Right renal pelvis (tissue), 4 donors: ENCODE measurements at places on chromosomes 2 and 18.

- DNase-seq = no peak
Observed at GRCh38 chr2:195659114-195659513, 2.1 kb downstream of the SLC39A10 start.

- no peak for DNase-seq
Observed at GRCh38 chr2:109128616-109129355, at the start of gene SH3RF3. Gene SH3RF3 (plus strand): TSS chr2:109129205.

DNA sequence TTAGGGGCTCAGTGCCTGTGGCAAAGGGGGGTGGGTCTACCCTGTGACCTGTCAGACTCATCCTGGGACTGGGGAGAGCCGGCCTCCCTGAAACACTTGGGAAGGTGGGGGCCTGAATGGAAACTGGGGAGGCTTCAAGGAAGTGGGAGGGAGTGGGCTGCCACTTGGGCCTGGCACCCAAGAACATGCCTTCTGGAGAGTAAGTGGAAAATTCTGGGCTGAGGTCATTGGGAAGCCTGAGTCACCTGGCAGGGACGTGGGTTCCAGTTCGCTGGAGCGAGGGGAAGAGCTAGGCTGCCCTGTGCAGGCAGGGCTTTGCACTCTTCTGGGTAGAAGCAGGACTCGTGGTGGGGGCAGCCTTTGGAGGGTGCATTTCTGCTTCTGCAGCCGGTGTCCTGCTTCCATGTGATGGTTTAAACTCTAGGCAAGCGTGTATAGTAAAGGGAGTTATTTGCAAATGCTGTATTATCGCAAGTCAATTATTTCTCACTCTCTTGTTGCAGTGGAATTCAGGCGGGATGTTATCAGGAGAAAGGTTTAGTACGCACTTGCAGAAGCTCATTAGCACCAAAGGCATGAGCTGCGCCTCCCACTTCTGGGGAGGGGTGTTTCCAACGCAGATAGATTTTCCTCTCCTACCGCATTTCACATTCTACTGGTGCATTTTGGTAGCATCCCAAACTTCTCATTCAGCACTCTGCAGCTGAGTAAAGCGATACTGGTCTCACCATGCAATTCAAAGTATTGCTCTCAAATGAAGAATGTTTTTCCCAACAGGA, 3.8 kb downstream of the LRRFIP1 start:
- no peak for DNase-seq

GRCh38 chr2:233535271-233535670, 31.3 kb downstream of the USP40 start:
- no peak for DNase-seq

GRCh38 chr2:58289029-58289428, 47.9 kb upstream of the FANCL start:
- DNase-seq = no peak

DNA sequence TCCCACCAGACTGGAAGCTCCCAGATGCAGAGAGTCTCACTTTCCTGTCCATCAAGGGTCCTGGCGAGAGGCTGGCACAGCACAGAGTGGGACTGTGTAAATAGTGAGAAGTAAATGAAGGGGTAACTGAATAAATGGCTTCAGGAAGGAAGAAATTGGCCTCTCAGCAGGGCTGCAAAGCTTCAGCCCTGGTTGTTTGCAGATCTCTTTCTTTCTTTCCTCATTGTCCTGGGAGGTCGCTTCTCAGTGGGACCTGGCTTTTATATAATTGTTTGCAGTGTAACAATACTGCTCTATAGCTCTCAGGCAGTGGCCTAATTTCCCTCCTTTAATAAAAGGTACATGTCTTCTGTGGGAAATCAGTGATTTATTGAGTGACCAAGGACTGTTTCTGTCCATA, 74.9 kb upstream of the GPR45 start:
- no peak for DNase-seq

DNA sequence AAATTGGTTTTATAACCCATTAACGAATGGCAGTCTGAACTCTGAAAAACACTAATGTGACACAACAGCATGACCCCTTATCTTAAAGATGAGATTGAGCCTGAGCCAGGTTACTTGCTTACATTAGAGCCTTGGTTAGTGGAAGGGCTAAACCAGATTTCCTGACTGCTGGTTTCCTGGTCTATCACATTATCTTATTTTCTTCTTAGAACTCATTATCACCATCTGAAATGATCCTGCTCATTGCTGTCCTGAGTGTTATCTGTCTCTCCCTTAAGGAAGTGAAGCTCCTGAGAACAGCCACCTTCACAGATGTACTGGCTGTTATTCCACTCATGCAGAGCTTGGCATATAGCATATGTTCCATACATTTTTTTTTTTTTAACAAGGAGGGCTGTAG, 9.0 kb upstream of the NRP2 start:
- DNase-seq = no peak

- no peak for DNase-seq
Observed at GRCh38 chr18:48106976-48107781, 176.7 kb upstream of the SMAD2 start.

- no peak for DNase-seq
Observed at GRCh38 chr2:53509831-53510388, 257.7 kb upstream of the CHAC2 start.

- no peak for DNase-seq
Observed at GRCh38 chr2:8847400-8847799, 10.0 kb upstream of the KIDINS220 start.

- DNase-seq = no peak
Observed at GRCh38 chr2:162069267-162069903, 4.6 kb downstream of the DPP4 start.

DNA sequence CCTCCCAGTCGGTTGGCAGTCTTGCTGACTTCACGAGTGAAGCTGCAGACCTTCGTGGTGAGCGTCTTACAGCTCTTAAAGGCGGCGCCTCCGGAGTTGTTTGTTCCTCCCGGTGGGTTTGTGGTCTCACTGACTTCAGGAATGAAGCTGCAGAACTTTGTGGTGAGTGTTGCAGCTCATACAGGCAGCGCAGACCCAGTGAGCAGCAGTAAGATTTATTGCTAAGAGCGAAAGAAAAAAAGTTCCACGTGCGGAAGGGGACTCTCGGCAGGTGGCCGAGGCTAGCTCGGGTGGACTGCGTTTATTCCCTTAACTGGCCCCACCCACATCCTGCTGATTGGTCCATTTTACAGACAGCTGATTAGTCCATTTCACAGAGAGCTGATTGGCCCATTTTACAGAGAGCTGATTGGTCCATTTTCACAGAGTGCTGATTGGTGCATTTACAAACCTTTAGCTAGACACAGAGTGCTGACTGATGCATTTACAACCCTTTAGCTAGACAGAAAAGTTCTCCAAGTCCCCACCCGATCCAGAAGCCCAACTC, 240.3 kb downstream of the LRATD1 start:
- no peak for DNase-seq

DNA sequence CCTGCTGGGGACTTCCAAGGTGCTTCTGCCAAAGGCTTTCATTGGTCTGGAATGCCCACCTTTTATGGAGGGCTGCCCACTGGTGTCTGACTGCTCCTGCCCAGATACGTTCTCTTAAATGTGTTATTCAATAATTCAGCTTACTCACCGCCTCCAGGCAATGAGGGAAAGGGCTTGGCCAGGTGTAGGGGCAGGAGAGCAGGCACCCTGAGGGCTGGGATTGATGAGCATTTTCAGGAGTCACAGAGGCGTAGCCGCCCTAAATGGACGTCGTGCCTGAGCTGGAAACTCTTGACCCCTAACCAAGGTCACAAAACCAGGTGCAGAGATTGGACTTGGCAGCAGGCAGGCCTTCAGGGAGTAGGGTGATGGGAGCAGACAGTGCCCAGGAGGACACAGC, 26.8 kb downstream of the MAL start:
- DNase-seq = no peak

DNA sequence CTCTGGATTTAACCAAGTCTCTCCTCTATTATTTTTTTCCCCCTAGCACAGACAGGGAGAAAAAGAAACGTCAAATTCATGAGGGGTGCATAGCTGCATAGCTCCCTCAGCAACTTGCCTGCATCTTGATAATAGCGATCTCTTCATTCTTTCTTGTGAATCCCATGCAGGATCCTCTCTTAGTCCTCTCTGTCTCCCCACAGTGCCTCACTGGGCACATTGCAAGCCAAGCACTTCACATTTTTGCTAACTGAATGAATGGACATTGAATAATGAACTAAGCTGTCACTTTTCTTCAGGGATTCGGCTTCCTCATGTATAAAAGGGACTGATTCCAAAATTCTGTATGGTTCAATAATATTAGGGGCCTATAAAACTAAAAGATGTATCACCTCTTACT, 2.9 kb upstream of the EPB41L3 start:
- DNase-seq = no peak

DNA sequence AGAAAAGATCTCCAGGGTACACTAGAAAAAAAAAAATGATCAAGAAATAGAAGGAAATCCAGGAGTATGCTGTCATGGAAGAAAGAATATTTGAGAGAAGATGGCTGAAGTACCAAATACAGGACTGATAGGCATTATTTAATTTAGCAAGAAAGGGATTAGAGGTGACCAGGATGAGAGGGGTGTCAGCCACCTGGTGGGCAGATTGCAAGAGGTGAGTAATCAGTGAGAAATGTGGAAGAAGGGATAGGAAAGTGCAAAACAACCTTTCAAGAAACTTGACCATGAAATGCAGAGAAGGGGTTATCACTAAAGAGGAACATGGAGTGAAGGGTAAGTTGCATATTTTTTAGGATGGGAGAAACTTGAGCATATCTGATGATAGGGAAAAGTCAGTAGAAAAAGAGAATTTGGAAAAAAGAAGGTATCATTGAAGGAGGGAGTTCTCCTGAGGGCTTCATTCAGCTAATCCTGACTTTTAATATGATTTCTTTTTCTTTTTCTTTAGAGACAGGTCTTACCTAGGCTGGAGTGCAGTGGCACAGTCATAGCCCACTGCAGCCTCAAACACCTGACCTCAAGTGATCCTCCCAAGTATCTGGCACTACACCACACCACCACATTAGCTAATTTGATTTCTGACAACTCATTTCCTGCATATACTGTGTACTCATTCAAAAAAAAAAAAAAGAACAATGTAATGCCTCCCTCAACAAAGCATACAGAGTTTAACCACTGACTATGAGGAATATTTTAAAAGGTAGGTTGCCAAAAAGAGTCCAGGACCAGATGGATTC, 101.3 kb downstream of the LRP2 start:
- no peak for DNase-seq

DNA sequence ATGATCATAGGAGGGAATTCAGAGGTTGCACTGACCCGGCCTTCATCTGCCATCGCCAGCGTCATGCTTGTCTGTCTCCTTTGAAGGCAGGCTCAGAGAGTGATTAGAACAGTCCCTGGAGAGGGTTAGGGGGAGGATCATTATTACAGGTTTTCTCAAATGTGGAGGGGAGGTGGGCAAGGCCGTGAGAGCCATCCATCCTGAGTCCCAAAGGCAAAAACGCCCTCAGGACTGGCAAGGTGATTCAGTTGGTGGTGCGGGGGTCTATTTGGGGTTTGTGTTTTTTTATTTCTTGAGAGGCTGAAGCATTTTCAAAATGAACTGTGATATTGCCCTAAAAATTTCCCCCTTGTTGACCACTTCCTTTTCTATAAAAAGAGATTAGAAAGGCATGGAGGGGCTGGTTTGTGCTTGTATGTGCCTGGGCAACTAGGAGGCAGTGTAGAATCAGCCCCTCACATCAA, 39.3 kb upstream of the GYPC start:
- no peak for DNase-seq

DNA sequence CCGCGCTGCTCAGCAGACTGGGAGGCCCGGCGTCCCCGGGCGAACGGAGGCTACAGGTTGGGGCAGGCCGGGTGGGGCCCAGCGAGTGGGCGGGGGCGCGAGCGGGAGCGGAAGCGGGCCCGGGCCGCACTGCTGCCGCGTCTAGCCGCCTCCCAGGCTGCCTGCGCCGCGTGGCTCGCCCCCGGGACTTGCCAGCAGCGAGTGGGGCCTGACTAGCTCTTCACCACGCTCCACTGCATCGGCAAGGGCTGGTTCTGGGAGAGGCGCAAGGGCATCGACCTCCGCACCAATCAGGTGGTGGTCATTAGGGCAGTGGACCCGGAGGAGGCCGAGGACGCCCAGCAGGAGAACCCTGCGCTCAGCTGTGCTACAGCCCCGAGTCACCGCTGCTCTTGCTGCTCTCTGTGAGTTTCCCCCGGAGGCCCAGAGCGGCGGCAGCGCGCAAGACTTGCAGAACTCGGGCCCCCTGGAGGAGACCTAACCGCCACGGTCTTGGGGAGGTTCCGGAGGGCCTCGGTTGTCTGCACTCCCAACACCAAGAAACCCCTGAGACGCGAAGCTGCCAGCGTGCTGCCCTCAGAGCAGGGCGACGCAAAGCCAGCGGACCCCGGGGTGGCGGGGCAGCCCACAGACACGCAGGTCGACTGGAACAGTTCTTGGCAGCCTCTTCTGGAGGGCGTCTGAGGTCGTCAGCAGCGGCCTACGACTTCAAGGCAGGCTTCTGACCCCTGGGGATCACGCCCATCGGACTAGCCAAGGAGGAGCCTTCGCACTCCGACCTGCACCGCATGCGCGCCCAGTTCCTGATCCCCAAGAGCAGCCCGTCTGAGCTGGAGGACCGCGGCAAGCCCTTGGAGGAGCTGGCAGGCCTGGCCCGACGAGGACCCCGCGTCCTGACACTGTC, 27.2 kb upstream of the PTPN2 start:
- peak; percentile 29 for DNase-seq

DNA sequence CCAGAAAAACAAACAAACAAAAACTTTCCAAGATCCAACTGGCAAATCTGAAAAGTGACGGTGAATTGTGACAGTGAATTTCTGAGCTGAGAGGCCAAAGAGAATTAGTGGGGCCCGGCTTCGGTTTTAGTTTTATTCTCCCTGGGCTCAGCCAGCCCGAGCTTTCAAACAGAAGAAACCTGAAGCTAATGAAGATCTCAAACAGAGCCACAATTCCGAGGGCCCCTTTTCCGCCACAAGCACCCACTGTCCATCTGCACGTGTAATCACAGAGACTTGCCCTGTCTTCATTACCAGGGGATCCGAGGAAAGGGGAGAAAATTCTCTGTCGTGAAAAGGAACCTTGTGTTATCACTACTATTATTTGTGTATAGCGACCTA, 4.2 kb upstream of the ONECUT2 start:
- DNase-seq = no peak

- no peak for DNase-seq
Observed at GRCh38 chr2:74585406-74586185, 31.1 kb downstream of the DOK1 start.

GRCh38 chr18:63562284-63562683, 20.1 kb downstream of the SERPINB12 start:
- DNase-seq = no peak

- DNase-seq = no peak
Observed at GRCh38 chr18:28062443-28062842, 114.5 kb downstream of the CDH2 start.

DNA sequence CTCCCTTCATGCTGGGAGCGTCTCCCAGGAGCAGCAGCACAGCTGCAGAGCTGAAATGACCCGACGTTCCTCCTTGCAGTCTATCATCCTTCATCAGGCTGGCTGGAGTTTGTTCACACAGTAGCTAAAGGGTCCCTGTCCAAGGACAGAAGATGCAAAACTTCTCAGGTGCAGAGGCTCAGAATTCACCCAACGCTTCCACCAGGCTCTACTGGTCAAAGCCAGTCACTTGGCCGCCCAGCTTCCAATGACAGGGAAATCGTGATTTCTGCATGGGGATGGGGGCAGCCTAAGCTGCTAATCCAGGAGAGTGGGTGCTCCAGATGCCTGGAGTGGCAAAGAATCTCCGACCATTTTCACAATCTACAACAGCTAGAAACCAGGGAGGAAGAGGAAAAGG, 97.0 kb upstream of the SALL3 start:
- no peak for DNase-seq

GRCh38 chr2:159712143-159712928, at the start of gene MARCHF7:
Gene MARCHF7 (plus strand): TSS chr2:159712506. CDS start chr2:159729023, 16,517 bp downstream.
- DNase-seq = peak; percentile 90
